ENCODE measurements at places on chromosomes 6 and 20.

DNA sequence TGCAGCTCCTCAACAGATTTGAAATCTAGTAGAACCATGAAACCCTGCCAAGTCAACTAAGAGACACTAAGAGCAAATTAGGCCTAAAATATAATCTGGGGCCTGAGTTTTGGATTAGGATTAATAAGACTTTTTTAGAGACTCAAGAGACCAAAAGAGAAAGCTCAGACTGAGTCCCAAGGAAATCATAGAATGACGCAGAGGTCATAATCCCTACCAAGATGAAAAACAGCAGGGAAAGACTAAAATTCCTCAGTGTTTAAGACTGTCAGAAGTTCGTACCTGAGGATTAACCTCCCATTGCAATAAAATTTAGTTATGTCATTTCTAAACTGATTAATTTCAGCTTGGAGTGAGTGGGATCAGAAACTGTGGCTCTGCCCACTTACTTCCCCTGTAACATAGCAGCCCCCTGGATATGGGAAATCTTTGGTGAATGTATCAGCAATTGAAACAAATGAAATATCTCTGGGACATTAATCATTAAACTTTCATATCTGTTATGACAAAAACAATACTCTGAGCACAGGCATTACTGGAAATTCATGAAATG lies 200.3 kb downstream of the EDN1 start:
- no peak for DNase-seq

DNA sequence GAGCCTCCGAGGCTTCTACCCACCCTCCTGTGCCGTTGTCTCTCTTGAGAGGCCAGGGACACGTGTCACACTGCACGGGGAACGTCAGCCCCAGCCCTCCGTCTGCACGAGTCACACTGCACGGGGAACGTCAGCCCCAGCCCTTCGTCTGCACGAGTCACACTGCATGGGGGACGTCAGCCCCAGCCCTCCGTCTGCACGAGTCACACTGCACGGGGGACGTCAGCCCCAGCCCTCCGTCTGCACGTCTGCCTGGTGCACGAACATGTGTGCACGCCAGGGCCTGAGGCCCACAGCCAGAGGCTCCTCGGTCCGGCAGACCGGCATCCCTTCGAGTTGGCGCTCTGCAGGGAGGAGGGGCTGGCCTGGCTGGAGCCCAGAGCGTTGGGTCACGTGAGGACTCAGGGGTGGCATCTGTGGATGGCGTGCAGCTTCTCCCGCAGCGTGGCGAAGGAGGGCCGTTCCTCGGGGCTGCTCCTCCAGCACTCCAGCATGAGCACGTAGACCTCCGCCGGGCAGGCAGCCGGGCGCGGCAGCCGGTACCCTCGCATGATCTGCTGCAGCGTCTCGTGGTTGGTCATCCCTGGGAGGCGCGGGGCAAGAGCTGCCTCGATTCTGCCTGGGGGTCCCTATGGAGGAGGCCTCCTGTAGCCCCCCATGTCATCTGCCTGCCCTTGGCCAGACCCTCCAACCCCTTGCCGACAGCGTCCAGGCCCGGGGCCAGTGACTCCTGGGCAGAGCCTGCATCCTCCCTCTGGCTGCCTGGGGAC lies 3.4 kb upstream of the PTK6 start:
- DNase-seq, result no peak

GRCh38 chr20:2086980-2087377 lies 14.6 kb upstream of the STK35 start:
- no peak for DNase-seq

DNA sequence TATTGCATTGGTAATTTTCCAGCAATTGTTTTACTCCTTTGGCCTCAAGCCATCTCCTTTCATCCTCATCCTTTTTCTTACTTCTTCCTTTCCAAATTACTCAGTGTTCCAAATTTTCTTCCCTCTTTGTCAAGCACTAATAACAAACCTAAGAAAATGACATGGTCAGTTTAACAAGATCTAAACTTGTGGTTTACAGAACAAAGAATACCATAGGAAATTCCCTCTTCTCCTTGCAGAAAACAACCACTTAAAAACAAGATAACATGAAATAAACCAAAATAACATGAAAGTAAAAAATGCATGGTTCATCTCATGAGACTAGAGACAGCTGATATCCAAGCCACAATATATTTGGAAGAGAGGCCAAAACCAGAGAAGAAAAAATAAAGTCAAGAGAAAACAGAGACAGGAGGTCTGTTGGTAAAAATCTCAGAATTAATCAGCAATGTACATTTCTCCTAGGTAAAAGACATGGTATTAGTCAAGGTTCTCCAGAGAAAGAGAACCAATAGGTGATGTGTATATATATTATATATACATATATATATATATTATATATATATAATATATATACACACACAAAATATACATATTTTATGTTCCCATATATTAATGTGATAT lies 51.0 kb upstream of the SENP6 start:
- no peak for DNase-seq

- no peak for DNase-seq
Measured at GRCh38 chr6:34295721-34296120, 46.9 kb upstream of the SMIM29 start.

DNA sequence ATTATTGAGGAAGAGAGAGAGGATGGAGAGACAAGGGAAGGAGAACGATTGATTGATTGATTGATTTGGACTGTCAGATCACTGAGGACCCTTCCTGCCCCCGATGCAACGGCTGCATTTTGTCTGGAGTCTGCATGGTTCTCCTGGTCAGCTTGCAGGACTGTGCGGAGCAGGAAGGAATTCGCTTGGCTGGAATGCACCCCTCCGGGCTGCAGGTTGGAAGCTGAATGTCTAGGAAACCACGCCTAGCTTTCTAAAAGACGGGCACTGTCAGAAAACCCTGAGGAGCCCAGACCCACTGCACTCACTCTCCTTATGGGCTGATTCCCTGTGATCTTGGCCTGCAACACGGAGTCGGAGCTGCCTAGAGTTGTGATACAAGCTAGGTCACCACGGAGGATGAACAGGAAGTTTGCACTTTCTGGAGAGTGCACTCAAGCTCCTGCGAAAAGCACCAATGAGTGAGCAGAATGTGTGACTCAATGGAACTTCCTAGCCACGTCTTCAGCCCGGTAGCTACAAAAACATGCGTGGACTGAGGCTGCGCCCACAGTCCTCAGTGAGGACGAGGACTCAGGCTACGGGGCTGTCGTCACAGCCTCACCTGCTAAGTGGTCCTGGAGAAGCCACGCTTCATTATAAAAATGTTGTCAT lies 14.4 kb downstream of the DACT2 start:
- DNase-seq, result no peak

GRCh38 chr20:51042064-51042463 lies 19.2 kb upstream of the KCNG1 start:
- no peak for DNase-seq

DNA sequence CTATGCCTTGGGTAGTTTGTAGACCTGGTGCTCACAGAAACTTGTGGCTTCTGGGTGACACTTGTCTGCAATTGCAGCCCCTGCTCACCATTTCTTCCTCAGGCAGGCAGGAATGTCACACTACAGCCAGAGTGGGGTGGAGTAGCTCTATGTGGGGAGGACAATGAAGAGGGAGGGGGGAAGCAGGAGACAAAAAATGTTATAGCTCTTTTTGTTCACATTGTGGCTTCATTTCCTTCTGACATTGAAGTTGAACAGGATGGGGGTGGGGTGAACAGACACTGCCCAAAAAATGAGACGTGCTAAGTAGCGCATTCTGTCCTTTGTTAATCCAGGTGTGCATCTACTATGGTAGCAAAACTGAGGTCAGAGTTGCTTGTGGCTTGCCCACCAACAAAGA lies at the start of gene THEMIS:
Gene THEMIS (minus strand): TSS at position 124 of the 400 bp plus-strand sequence. CDS start 126 bp downstream, outside the sequence.
- DNase-seq, result no peak

DNA sequence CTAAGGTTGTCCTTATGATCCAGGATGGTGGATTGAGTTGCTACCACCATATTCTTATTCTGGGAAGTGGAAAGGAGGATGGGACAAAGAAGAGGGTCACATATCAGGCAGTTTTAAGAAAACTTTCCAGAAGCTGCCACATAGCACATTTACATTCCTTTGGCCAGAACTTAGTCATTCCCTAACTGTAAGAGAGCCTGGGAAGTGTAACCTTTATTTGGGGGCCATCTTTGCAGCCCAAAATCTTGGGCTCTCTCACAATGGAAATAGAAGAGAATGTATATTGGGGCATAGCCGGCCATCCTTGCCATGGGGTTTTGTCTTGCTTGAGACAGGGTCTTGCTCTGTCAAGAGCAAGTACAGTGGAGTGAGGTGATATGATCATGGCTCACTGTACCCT lies 8.4 kb downstream of the ZNF341 start:
- DNase-seq, result no peak

- no peak for DNase-seq
Measured at GRCh38 chr6:6918216-6918983, 189.4 kb upstream of the RREB1 start.

DNA sequence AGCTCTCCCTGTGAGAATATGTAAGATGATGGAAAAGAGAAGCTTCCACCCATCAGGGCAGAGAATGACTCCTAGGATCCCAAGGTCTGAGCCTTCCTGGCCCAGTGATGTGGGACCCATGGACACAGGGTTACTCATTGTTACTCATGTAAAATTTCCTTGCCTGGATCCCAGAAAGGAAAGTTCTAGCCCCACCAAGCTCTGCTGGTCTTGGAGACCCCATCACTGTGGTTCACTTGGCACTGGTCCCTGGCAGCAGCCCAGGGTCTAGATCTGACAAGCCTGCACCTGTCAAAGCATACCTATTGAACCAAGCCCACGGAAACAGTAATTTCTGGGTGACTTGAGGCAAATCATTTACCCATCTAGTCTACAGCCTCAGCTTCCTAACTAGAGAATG lies 22.1 kb downstream of the MDGA1 start:
- no peak for DNase-seq

DNA sequence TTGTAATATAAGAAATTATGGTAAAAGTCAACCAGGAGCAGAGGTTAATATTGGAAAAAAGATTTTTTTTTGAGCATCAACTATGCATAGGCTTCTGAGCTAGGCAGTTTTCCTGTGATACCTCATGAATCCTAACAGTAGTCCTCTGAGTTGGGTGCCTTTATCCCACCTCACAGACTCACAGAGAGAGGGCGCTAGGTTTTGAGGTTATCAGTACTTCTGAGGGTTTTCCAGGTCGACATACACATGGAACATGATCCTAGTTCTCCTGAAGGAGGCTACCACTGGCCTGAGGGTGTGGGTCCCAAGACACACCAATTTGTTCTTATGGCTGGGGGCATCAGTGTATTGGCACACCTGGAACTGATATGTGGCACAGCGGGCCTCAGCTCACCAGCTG lies 358.8 kb upstream of the JAG1 start:
- DNase-seq, result no peak

DNA sequence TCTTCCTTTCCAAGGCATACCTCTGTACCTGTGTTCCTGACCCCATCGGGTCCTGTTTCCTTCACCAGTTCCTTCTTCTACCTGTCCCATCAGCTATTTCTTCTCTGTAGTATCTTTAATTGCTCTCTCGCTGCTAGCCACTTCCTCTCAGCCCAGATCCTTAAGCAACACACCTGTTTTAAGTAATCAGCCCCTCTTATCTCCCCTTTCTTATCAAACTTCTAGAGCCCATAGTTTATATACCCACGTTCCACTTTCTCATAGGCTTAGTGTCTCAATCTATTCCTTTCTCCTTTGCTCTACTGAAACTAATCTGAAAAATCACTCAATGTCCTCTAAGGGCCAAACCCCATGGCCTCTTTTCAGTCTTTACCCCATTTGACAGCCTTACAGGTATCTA lies 239.6 kb downstream of the BTBD9 start:
- DNase-seq, result no peak

GRCh38 chr20:11705512-11705911 lies 212.2 kb upstream of the BTBD3 start:
- DNase-seq, result no peak
